ENCODE measurements at places on chromosomes 3 and 15.

DNA sequence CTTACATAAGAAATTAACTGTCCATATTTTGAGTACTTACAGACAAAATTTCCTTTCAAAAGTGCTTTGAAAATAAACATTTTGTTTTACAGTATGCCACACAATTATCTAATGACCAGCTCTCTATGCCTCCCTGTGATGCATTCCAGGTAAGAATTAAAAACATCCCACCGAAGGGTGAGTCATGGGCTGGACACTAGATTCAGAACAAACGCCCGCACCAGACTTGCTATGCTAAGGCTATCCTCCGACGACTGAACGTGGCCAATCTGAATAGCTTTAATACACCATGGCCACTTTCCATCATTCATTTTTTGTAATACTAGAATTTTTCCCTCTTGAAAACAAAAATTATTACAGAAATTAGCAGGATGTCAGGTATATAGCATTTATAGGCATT, 139.8 kb upstream of the TNIK start:
- no peak for DNase-seq

- DNase-seq = no peak
Measured at GRCh38 chr3:69669070-69669469, 70.2 kb upstream of the MITF start.

DNA sequence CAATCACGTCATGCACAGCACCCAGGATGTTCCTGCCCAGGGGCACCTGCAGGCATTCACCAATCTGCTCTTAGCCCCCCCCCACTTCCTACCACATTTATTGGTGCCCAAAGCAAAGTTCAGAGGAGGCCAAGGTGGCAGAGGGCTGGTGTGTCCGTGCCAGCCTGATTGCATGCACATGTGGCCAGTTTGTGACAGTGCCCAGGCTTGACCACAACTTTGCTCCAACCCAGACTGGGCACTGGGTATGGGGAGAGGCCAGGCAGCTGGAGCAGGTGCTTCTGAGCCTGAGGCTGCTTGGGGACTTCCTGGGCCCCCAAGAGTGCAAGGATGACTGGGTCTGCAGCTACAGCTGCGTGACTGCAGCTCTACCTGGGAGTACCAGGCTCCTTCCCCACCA, 192.3 kb upstream of the BCHE start:
- DNase-seq = no peak

- DNase-seq = no peak
Measured at GRCh38 chr3:187507266-187507665, 139.1 kb downstream of the RTP4 start.

DNA sequence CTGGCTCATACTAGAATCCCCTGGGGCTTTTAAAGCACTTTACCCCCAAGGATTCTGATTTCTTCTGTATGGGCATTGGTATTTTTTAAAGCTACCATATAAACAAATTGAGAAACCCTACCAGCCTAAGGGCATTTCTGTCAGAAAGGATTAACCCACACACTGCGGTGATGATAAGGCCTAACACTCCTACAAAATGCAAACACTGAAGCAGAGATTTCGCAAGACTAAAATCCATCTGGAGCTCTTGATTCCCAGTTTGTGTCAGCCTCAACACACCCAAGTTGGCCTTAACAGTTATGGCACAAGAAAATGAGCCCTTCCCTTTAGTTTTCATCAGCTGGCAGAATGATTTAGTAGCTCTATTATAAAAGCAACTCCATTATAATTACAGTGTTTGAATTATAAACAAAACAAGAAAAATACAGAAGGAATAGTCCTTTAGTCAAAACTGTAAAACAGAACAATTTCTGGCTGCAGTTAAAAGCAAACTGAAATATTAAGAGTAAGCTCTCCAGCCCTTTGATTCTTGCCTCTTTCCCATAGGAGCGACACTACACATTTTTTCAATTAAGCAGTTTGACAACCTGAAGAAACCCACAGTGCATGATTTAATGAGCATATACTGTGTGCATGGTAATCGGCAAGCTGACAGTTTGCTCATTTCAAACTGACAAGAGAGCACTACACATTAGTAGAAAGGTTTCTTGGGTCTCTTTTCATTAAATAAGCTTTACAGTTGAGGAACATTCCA, 441.2 kb downstream of the FHIT start:
- DNase-seq = no peak

GRCh38 chr3:184457329-184457728, 77.5 kb downstream of the CHRD start:
- no peak for DNase-seq

DNA sequence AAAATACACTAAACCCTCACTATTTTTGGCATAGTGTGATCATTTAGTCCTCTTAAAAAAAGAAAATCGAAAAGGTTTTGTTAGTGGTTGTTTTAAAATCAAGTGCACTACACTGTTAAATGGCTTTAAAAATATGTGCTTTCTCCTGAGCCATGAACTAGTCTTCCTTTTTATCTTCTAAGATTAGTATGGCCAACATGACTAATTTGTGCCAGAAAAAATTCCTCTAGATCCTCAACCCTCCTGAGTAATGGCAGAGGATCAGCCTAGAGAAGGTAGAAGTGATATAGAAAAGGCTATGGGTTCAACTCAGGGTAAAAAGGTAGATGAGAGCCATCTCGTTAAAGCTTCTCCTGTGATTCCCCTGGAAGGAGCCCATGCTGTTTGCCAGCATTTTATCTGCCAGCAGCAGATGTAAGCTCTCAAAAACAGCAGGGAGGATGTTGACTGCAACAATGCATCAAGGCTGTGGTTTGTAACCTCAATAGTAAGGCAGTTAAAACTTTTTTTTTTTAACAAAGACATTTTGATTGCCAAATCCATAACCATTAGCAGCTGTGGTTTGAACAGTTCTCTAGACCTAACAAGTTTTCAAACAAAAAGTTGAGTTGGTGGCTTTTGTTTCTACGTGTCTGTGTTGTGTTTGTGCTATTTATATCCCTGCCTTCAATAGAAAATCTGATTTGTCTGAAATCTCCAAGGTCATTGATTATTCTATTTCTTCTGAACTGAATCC, 30.2 kb upstream of the ZNF609 start:
- peak; percentile 91 for DNase-seq

- no peak for DNase-seq
Measured at GRCh38 chr15:78630886-78631633, 9.9 kb downstream of the CHRNB4 start.

GRCh38 chr3:39141171-39141995, 12.0 kb downstream of the CSRNP1 start:
- DNase-seq = no peak

DNA sequence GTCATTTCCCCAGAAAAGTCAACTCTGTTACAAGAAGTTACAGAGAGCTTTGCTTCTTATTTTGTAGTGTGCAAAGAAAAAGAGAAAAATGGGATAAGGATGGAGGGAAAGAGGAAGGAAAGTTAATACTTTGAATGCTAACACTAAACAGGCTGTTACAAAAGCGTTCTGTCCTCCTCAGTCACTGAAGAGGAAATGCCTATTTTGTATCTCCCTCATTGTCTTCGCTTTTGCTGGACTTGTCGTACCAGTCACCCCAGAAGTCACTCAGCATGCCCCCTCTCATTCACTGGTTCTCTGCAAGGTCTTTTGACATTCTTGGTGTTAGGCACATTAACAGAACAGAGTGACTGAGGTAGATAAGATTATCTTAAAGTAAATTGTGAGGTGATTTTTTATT, 129.6 kb downstream of the ALCAM start:
- DNase-seq = no peak

DNA sequence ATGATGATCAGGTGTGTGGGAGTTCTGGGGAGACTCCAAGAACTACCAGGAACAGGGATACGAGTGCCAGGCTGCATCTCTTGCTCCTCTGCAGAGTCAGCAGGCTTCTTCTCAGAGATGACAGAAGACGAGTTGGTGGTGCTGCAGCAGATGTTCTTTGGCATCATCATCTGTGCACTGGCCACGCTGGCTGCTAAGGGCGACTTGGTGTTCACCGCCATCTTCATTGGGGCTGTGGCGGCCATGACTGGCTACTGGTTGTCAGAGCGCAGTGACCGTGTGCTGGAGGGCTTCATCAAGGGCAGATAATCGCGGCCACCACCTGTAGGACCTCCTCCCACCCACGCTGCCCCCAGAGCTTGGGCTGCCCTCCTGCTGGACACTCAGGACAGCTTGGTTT, 7.9 kb downstream of the PRRT3 start:
- no peak for DNase-seq

- DNase-seq = no peak
Measured at GRCh38 chr3:187700249-187700648, 2.1 kb downstream of the RTP2 start.

- DNase-seq = no peak
Measured at GRCh38 chr3:72144773-72145505, 360.0 kb upstream of the PROK2 start.

DNA sequence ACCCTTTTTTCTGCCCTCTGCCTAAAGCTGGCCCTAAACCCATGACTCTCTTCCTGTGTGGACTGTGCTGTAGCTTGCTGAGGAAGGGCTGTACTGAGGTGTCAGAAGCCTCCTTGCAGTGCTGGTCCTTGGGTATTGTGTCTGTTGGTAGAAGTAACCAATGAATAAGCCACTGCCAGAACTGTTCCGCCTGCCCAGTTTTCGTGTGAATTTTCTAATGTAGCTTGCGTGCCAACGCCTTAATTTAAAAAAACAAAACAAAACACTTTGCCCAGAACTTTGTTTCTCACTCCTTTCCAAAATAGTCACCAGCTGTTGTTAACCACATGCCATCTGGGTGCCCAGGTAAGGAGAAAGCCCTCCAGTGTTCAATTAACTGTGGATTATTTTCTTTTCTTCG, 101.9 kb downstream of the KLHL25 start:
- DNase-seq = no peak

- DNase-seq = no peak
Measured at GRCh38 chr3:117059067-117059955, 349.7 kb downstream of the TUSC7 start.

DNA sequence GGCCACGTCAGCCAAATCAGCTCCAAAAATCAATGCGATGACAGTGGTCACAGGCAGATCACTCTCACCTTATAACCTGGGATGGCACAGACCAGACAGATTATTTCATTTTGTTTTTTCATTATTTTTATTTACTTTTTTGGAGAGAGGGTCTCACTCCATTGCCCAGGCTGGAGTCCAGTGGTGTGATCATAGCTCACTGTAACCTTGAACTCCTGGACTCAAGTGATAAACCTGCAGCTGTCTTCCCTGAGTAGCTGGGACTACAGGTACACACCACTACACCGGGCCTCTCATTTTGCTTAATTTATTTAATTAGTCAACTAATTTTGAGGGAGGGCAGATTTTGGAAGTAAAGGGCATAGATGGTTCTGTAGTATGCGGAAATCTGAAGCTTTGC, 51.2 kb upstream of the ICE2 start:
- DNase-seq = no peak

DNA sequence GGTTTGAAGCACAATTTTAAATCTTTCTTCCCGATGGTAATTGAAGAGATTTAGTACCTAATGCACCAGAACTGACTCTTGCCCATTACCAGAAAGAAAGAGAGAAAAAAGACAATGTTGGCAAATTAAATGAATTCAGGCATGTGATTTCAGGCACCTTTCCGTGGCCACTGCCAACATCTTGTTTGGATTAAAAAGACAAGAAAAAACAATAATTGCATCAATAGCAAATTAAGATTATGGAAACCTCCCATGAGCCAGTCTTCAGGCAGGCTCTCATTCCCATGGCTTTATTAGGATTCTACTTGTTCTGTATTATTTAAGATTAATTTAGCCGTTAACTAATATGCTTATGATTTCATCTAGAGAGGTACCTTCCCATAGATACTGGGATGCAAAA, 193.0 kb downstream of the GREM1 start:
- no peak for DNase-seq

DNA sequence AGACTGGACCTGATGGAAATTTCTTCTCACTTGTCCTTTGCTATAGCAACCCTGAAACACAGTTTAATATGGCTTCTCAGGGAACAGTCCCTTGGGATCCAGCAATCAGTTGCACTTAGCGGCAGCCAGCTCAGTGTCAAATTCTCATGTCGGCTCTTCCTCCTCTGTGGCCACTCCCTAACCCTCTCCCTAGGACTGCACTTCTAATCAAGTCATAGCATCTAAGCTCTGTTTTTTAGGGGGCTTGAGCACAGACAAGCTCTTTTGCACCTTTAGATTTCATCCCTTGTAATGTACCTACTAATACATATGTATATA, 250.5 kb upstream of the TLE3 start:
- no peak for DNase-seq
